ENCODE measurements at places on chromosomes 5 and 9.

DNA sequence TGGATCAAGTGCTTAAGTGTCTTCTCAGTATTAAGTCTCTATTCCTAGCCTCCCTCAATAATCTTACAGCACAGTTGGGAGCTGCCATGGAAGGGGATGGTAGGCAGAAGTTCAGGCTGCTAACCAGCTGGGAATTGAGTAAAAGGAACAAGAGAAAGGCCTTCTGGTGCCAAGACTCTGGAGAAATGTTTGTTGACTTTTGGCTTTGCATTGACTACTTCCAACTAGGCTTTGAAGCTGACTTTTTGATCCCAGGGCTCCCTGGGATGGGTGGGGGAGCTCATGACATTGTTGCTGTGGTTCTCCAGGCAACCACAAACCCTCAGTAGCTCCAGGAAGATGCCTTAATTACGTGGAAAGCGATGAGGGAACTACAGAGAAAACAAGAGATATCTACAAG is 85.2 kb upstream of the HTR4 start:
- no peak for DNase-seq

DNA sequence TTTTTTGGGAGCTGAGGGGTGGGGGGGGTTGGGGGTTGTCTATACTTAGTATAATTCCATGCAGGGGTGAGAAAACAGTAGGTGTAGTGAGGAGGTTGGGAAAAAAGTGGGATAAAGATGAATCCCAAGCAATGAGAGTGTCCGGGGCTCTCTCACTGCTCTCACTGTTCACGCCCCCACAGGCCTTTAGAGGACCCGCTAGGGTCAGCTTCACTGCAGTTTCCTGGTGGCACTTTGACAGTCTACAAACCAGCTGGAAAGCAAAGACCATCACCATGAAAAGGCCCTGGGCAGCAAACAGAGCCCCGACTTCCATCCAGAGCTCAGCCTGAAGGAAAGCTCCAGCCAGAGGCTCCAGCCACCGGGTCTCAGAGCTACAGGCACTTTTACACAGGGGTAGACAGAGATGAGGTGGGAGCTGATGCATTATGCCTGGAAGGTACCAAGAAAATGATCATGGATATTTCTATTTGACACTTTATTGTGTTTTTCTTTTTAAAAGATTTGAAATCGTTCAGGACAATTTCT is 355.1 kb downstream of the ADAMTS6 start:
- DNase-seq, result no peak

- no peak for DNase-seq
These were observed 355.5 kb downstream of the TLR4 start for GRCh38 chr9:118059484-118060278.

- DNase-seq, result no peak
These were observed 186.7 kb downstream of the FAM170A start for GRCh38 chr5:119816055-119816454.

DNA sequence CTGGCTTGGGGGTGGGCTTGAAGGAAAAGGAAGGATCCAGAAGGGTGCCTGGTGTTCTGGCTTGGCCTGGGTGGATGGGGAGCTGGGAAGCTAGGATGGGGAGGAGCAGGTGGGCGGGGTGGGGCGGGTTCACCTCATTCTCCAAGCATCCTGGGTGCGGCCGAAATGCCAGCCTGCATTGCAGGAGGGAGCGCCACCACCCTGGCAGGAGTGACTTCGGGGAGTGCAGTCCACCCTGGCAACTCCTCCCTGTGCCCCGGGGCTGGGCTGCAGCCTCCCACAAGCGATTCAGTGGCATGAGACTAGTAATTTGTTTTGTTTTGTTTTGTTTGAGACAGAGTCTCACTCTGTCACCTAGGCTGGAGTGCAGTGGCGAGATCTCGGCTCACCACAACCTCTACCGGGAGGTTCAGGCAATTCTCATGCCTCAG is 5.5 kb downstream of the TTC16 start:
- no peak for DNase-seq

GRCh38 chr5:76085243-76085579 is 2.0 kb downstream of the SV2C start:
- no peak for DNase-seq

DNA sequence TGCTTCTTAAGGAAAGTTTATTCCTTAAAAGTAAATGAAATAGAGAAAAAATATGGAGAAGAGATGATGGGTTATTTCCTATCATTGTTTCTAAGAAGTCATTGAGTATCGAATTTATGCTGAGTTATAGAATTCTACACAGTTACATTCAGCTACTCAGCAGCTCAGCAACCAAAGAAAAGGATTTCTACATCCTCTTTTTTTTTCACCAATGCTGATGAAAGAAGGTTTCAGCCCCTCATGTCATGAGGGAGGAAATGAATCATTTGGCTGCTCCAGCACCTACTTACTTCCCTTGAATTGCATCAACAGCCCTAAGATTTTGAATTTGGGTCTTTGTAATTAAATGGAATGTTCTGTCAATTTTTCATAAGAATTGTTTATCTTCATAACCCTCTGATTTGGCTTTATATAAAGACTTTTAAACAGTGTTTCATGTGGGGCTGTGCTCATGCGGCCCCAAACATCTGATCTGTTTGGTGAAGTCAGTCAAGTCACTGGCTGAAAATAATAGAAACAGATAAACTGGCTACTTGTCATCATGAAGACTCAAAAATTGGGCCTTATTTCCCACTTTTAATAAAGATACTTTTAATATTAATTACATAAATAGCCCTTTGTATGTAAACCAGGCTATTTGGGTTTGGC is 18.5 kb upstream of the SNX2 start:
- no peak for DNase-seq

- DNase-seq, result no peak
These were observed 88.9 kb upstream of the CACNA1B start for GRCh38 chr9:137788561-137789294.

- DNase-seq, result no peak
These were observed 184.3 kb downstream of the TSSK1B start for GRCh38 chr5:113250341-113250953.

DNA sequence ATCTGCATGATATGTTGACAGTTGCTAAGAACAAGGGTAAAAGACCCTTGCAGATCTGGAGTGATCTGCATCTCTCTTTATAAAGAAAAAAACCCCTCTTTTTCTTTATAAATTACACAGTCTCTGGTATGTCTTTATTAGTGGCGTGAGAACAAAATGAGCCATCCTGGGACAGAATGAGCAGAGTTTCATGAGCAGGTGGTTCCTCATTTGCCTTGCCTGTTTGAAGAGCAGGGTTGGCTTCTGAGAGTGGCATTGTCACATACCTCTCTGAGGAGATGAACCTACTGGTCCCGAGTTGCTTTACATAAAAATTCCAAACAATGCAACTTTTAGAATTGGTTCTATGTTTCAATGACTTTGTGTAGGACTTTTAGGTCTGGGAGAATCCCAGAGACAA is 94.3 kb downstream of the INSYN2B start:
- no peak for DNase-seq

DNA sequence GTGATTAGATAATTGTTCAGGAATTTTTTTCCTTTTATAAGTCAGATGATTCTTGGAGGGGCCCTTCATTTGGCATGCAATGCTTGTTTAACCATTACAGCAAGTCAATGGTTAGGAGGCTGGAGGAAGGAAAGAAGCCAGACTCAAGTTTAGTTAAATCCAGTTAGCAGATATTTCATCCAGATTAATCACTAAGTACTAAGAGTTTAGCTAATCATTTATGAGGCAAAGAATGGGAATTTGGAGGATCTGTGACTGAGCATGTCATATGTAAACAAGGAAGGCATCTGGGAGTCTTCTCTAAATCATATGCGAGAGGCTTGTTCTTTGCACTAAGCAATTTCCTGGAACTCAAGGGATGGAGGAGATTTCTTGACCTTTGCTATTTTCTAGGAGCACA is 145.3 kb upstream of the SGCD start:
- DNase-seq, result no peak

- DNase-seq, result no peak
These were observed 27.9 kb downstream of the AMBP start for GRCh38 chr9:114050226-114050568.

DNA sequence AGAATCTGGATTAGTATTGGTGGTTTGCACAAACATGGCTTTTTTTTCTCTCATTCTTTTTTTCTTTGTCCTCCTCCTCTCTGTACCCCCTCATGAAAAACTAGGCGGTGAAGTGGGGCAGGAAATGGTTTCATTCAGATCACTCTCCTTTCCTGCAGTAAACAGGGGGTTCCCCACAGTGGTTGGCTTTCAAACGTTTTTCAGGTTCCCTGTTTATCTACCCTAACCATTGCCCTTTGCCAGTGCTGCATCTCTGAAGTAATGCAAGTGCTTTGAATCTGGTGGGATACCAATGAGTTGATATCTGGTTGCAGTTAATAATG is 29.8 kb downstream of the NR4A3 start:
- DNase-seq, result peak; percentile 12

DNA sequence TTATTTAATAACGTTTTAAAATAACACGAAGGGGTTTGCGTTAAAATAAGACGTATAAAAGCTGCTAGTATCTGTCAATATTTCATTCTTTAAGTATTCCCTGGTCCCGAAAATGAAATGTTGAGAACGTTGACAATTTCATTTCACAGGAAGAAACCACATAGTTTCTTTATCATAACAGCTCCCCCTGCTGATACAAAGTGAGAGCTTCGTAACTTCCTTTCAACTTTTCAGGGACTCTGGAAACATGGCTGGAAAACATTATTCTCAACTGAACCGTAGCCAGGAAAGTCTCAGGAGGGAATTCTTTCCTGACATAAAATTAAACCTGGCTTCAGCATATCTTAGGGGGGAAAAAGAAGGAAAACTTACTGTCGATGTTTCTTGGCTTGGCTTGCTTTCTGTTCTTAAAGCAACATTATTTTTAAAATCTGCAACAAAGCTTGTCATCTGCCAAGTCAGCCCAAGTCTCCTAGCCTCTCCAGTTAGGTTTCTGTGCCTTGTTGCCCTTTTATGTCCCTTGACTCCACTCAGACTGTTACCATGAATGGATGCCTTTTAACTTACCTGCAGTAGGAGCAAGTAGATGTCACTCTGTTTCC is 122.9 kb upstream of the DAB2 start:
- DNase-seq, result no peak

DNA sequence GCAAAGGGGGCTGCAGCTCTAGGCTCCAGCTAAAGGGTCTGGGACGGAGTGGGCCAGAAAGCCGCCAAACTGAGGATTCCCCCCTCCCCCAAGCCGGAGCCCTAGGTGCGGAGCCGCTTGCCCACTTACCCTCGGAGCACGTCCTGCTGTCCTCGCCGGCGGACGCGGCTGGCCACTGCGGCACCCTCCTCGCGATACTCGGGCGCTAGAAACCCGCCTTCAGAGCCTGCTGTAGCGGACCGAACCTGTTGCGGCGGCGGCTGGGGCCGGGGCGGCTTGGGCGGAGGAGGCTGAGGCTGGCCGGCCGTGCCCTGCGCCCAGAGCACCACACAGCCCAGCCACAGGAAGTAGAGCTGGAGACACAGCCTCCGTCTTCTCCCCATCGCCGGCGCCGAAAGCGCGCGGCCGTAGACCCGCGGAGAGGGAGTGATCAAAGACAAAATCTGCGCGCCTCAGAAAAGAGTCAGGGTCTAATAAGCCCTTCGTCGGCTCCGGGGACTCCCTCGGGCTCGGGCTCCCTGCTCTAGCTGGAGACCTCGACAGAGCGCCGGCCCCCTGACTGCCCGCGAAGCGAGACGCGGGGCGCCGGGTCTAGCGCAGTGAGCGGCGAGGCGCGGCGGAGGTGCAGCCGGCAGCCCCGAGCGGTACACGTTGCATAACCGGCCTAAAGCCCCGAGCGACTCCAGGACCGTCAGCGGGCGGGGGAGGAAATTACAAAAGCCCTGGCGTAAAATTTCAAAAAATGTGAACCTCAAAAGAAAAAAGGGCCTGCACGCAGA is 635 bp downstream of the FBN2 start:
- DNase-seq, result no peak

DNA sequence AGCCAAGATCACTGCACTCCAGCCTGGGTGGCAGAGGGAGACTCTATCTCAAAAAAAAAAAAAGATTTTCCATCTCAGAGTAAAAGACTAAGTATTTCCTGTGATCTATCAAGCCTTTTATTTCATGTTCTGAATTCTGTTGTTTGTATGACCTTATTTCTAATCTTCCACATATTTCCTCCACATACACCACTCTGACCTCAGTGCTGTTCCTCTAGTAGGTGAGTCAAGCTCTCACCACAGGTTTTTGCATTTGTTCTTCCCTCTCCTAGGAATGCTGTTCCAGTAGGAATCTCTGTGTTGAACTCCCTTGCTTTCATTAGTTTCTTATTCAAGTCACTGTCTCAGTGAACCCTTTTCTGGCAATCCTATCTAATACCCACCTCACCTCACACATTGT is 68.1 kb downstream of the INVS start:
- DNase-seq, result no peak

- DNase-seq, result no peak
These were observed 236.4 kb downstream of the GOLPH3 start for GRCh38 chr5:31937703-31938102.

DNA sequence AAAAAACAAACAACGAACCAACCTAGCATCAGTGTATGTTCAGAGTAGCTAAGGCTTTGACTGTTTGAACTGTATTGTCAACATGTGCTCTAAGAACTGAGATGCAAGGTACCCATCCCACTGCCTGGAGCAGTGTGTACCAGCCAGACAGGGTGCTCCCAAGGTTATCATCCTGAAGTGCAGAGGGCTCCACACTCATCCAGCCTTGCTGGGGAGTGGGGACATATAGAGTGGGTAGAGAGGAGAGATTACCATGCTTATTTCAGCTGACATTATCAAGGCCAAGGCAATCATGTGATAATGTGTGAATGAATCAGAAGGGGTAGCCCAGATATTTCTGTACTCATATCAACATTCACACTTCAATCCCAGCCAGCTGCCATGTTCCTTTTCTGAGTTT is 68.7 kb upstream of the ZNF622 start:
- no peak for DNase-seq

- no peak for DNase-seq
These were observed 45.9 kb upstream of the CEMIP2 start for GRCh38 chr9:71814226-71814625.

DNA sequence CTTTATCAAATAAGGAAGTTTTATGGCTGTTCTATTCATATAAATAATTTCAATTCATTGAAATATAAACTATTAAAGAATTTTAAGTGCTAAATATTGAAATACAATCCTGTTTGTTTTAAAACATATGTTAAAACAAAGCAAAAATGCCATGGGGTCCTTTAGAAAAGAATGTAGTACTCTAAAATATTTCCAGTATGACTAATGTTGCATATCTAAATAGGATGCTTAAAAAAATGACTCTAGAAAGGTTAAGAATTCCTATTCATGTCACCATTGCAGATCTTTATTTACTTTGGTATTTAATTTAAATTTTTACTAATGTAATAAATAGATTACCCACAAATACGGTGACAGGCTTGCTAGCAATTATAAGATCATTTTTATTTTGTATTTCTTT is 132.3 kb downstream of the ZNF608 start:
- DNase-seq, result no peak

DNA sequence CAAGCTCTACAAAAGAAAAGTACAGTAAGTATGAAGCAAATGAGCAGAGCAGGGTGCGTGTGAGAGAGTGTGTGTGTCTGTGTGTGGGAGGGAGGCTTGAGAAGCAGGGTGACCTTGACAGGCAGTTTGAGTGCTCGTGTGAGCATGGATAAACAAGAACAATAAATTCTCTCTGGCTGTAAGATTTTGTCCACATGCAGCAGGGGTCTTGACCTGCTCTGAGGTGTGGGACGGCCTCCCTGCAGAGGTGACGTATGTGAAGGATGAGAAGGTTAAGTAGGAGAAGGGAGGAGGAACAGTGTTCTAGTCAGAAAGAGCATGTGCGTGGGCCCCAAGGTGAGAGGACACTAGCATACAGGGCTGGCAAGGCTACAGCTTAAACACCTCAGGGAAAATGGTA is 49.0 kb downstream of the SPTLC1 start:
- no peak for DNase-seq

- no peak for DNase-seq
These were observed 73.6 kb upstream of the MAMDC2 start for GRCh38 chr9:69970001-69970533.

Measured in stimulated activated CD8-positive, alpha-beta memory T cell treated with anti-CD3 and anti-CD28 coated beads, Interleukin-7, amount 100 ng/mL, for 1 hour (primary cell).